ENCODE measurements at places on chromosomes 4 and X.
A peak's percentile ranks its signal among the peaks of the same experiment; 100 is the strongest.

DNA sequence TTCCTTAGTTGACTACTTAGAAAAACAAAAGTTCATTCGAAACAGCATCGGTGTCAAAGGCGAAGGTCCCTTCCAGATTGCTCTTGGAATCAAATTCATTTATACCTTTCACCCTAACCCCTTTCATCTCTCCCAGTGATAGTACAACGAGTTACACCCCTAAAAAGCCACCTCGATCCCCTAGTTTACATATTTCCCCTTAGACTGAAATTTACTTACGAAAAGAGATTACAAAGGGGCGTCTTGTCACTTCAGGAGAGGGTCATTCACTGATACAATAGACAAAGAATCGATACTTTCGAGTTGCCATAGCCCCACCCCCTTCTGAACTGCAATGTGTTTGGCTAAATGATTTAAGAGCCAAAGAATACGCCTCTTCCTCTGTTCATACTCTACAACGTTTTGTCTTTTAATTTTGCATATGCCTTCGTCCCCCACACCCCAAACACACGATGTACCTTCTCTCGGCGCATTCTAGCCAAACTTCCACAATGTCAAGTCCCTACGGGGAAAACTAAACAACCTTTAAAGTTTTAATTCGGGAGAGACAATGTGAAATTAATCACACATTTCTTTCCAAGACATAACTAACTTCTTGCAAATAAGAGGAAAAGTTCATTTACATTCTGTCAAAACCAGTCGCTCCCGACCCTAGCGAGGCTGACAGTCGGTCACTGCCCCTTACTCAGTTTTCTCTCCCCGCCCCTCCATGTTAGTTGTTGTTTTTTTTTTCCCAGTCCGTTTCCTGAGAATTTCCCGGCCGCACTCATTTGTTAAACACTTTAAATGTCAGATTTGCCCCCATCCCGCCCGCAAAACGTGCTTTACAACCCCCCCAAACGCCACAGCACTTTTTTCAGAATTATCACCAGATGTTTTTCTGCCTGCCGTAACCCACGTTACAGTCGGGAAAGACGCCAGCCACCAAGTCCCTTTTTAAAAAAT lies 88.6 kb downstream of the HPRT1 start:
- no peak for DNase-seq

GRCh38 chrX:123291623-123292022 lies 107.5 kb downstream of the GRIA3 start:
- no peak for DNase-seq

DNA sequence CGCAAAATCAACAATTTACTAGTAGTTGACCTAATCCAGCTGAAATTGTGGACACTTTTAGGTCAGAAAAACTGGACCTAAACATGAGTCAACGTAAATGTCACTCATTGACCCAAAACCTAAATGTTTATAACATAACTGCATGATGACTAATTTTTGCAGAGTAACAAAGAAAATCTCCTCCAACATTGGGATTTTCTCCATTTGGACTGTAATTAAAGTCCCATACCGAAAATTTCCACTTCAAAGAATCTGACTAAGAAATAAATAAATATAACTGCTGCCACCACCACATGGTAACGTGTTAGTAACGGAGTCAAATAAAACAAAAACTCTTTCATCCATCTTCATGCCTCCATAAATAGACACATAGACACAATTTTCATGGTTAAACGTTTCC lies 1.9 kb downstream of the ADGRA3 start:
- no peak for DNase-seq

DNA sequence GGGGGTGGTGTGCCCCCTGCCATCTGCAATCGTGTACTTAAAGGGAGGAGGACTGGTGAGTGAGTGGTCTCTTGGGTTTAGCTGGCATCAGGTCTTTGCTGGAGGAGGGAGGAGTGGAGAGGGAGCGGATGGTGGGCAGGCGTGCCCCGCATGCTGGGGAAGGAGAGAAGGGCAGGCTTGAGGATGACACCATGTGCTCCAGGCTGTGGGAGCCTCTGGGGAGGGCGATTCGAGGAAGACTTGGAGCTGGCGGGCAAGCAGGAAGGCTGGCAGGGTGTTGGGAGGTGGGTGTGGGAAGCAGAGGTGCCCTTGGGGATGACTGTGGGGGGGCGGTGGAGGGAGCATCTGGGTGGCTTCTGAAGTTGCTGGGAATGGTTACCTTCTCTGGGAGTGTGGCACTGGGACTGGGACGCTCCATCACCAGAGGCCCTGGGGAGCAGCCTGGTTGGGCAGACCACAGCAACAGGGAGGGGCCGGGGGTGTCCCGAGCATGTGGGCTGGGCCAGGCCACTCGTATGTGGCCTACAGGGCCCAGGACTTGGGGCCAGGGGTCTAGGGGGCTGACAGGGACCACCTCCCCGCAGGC lies 30.8 kb upstream of the AFAP1 start:
- no peak for DNase-seq

- DNase-seq, result no peak
These were observed 5.0 kb downstream of the CENPU start for GRCh38 chr4:184728858-184729257.

DNA sequence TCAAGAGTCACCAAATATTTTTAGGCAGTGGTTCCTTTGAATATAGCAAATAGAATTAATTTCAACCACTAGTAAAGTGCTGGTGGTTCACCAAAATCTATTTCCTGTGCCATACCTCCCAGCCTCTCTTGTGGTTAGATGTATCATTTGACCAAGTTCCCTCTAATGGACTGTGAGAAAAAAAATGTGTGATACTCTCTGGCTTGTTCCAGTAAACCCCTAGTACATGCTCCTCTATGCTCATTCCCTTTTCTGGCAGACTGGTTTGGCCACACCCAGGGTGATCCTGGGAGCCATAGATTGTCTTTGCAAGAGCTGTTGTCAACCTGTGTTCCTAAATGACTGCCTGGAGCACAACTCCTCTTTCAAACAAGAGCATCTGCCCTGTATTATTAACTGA lies 109.5 kb downstream of the FRAS1 start:
- DNase-seq, result no peak

DNA sequence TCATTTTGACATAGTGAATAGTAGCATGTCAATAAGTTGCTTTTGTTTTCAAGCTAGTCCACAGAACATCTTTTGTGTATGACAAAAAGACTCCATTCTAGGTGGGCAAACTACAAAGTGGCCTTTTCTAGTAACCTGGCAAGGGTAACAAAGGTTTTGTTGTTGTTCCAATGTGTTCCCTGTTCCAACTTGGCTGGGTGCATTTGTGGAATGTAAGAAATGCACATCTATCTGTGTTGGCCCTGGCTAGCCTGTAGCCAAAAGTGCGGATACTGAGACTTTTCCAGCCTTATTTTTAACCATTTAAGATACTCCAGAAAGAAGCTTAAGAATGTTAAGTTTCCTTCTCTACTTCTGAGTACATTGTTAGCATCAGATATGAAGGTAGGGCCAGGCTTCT lies 118.7 kb upstream of the CHRDL1 start:
- DNase-seq, result no peak

DNA sequence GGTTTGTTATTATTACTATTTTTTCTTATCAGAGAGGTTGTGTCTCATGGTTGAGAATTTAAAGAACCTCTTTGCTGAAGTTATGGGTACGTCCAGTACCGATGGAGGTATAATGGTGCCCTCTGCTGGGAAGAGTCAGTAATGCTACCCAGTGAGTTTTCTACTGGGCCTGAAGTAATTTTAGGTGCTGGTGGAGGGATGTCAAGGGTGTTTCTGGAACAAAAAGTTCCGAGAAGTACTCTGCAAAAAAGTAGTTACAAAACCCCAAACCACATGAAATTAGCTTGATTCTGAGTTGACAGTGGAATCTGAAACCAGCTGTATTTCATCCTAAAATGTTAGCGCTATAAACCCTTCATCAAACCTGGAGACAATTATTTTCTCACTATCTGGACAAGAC lies 102.5 kb upstream of the MID1 start:
- DNase-seq, result peak; percentile 31

DNA sequence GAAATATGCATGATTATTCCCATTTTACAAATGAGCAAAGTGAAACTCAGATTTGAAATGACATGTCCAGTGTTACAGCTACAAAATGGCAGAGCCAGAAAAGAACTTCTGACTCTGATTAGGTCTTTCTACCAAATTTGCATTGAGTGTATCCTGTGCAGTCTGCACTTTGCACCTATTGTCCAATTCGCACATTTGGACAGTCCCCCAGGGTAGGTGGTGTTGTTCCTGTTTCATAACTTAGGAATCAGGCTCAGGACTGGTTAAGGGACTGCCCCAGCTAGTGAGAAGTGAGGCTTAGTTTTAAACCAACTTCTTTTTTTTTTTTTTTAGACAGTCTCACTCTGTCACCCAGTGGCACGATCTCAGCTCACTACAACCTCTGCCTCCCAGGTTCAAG lies 137.9 kb upstream of the NALF2 start:
- no peak for DNase-seq

DNA sequence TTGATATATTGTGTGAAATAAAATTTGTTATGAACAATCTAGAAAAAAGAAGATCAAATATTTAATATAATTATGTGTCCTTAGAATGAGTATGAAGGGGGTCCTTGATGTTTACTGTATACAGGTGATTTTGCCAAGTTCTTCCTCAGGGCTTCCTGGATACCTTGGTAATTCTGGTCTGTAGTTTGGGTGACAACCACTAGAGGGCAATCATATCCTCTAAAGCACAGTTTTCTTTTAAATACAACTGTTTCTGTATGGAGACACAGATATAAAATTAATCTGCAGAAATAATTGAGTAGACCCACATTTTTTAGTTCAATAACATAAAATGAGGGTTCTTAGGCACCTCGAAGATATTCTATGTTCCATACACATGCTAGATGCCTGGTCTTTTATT lies 157.7 kb downstream of the SPANXN1 start:
- DNase-seq, result no peak

DNA sequence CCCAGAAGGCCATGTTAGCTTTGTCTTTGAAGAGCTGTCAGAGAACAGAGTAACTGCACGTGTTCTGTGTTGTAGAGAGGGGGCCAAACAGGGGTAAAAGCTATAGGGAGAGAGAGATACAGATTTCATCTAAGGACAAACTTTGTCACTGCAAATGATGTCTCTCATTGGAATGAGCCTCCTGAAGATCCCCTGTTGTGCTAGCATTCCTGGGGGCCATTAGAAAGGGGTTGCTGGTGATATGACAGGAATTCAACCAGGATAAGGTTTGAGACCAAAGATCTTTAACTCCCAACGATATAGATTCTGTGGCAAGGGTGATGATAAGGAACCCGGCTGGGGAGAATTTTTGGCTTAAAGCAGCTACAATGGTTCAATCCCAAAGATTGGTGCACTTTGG lies 16.8 kb downstream of the MID1 start:
- DNase-seq, result no peak

GRCh38 chr4:175459571-175459970 lies 352.5 kb downstream of the GPM6A start:
- no peak for DNase-seq

DNA sequence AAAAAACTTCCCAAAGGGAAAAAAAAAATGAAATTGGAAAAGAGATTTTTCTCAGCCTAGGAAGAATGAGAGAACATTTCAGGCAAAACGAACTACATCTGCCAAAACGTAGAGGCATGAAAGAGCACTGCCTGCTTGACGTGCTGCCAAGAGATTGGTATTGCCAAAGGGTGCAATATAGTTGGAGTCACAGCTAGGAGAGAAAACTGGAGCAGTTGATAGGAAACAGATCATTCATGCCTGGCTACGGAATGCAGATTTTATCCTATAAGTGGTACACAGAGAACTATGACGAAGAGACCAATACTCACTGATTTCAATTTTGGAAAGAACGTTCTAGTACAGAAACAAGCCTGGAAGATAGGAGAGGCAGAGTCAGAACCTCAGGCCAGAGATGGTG lies 68.4 kb upstream of the IQCM start:
- no peak for DNase-seq

GRCh38 chr4:162229670-162230069 lies 65.9 kb upstream of the FSTL5 start:
- no peak for DNase-seq

- no peak for DNase-seq
These were observed 55.2 kb downstream of the DOCK11 start for GRCh38 chrX:118550792-118551191.

- no peak for DNase-seq
These were observed 7.8 kb downstream of the SPATA4 start for GRCh38 chr4:176187624-176188023.

GRCh38 chrX:38216642-38217041 lies 4.0 kb downstream of the SRPX start:
- DNase-seq, result no peak

- no peak for DNase-seq
These were observed 192.8 kb downstream of the DCTD start for GRCh38 chr4:182724414-182724813.

- no peak for DNase-seq
These were observed 22.8 kb downstream of the USP9X start for GRCh38 chrX:41108007-41108406.

DNA sequence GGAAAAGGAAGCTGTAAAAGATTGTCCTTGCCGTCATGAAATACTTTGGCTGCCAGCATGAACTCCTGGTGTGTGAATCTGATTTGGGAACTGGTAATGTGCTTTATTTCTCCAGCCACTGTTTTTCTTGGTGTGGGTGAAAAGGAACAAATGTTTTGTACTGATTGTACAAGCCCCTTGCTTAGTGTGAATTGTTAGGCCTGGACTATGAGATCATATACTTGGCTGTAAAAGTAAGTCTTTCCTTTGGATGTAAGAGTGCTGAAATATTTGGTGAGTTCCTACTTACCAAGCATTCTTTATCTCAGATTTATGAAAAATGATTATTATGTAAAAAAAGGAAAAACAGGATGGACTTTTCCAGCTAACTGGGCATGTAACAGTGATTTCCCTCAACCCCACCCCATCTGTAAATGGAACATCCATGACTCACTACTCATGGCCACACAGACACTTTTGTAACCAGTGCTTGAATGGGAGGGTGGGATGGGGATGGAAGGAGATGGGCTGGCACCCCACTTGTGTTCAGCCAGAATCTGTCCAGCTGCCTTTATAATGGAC lies 6.3 kb downstream of the FNIP2 start:
- DNase-seq, result no peak

DNA sequence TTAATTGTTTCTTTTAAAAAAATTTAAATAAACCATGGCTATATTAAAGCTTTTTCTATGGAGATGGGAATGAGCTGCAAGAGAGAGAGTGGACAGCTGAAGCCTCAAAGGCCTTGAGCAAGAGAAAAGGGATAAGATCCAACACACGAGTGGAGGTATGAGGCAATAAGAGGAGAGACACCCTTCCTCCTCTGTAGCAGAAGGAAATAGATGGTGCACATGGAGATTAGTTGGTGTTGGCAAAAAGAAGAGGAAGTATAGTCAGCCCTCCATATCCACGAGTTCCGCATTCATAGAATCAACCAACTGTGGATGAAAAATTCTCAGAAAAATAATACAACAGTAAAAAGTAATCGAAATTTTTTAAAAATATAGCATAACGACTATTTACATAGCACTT lies 3.2 kb downstream of the CXorf38 start:
- DNase-seq, result no peak

Measured in GOT3 (cell line).